ENCODE measurements at places on chromosomes 5 and 9. TPM values are rescaled to one million over a fixed set of nuclear protein-coding genes. Genes with fewer than 3 reads are reported as not detected.

Gene SV2C
- not detected for total RNA-seq

Gene CATSPER3
- total RNA-seq = 0.14 TPM

Gene SPATA31A3
- not detected for total RNA-seq

Gene EIF4EBP3
- 1.7 TPM for total RNA-seq

Gene FAM169A
- 0.09 TPM for total RNA-seq
